ENCODE measurements at places on chromosomes 7 and 10.

DNA sequence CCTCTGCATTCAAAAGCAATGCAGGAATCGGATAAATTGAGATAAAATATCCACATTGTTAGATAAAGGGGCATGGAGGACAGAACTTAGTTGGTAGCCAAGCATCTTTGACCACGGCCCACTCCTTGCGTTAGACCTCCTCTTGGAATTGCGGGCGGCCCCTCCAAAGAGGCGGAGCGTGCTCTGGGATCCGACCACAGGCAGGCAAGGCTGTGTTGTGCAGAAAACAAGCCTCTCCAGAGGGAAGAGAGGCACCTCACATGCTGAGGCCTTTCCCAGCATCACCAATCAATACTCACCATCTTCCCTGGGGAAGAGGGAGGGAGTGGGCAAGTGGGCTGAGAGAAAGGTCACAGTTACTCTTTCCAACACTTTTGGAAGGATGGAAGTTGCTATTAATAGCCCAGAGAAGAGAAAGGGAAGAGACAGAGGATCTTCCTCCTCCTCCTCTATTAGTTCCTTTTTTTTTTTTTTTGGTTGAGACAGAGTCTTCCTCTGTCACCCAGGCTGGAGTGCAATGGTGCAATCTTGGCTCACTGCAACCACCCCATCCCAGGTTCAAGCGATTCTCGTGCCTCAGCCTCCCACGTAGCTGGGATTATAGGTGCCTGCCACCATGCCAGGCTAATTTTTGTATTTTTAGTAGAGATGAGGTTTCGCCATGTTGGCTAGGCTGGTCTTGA lies 49.7 kb upstream of the NRF1 start:
- DNase-seq: no peak

DNA sequence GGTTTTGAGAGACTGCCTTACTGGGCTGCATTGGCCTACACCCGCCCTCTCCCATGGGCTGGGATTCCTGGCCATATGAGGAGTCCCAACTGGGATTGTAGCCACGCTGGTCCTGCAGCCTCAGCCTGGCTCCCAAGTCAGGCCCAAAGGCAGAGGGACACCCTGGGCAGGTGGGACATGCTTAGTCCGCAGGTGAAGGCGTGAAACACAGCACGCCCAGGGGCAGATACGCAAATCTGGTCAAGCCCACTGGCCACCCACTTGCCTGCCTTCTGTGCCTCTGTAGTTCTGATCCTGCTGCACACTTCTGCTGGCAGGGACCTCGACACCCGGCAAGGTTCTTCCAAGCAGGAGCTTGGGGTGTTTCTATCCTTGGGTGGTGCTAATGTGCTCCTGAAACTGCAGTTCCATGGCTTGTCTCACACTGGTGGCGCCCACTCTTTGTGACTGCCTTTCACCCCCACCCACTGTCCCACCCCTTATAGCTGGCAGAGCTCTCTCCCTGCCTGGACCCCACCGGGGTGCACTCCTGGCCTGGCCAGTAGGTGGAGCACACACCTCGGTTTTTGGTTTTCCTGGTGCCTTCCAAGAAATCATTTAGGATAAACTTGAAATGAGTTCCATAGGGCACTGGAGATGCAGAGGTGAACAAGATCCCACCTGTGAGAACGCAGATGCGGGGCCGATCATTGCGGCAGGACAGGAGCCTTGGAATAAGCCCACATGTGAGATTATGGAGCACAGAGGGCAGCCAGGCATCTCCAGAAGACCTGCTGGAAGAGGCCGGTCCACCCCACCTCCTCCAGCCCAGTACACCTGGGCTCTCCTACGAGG lies 47.9 kb downstream of the MKI67 start:
- DNase-seq: peak; percentile 17

GRCh38 chr7:116731445-116732335 lies 59.7 kb downstream of the MET start:
- DNase-seq: no peak

DNA sequence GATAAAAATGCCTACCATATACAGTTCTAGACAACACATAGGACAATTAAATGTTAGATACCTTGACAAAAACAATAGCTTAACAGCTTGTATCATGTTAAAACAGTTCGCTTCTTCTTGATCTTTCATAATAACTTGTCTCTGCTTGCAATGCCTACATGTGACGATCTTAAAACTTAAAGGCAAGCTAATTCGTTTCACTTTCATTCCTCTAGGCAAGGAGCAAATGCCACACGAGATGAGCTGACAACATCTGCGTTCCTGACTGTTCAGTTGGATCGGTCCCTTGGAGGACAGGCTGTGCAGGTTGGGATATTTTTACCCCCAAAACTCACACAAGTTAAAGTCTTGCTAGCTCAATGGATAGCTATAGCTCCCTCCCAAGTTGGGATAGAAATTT lies 51.6 kb upstream of the ARL4A start:
- no peak for DNase-seq

GRCh38 chr10:70575874-70576802 lies 26.4 kb downstream of the PRF1 start:
- DNase-seq: peak; percentile 51

GRCh38 chr10:127254276-127254675 lies 57.9 kb upstream of the INSYN2A start:
- no peak for DNase-seq

DNA sequence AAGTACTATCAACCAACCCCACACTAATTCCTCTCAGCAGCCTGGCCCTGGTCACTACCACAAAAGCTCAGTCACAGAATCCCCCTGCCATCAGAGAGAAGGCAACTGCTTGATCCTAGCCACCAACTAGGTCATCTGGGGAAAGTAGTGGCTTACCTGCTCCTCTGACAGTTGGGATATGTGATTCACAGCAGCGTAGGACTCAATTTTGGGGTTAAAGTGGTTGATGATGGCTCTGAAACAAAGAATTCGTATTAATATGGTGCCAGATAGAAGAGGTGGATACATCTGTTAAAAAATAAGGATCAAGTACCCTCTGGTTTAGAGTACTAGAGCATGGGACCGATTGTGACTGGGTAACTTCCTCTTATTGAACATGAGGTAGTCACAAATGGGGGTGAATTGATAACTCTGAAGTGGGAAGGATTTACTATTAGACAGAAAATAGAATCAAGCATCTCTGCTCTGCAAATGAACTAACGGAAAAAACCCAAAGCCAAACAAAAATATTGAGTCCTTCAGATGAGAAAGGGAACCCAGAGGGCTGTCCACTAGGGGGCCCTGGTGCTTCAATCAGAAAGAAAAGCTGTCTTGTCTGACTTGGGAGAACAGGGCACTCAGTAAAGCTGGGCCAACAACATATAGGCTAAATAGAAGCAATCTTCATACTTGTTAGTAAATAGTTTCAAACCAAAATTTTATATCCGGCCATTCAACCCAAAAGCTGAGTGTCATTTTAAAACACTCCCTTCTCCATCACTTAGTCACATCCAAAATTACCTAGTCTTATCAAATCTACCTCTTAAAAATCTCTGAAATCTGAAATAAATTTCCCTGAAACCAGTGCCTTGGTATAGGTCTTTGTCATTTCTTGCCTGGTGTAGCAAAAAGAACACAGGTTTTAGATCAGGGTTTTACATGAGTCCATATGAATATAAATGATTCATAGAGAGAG lies 45.9 kb upstream of the KCNIP2 start:
- DNase-seq: peak; percentile 74

DNA sequence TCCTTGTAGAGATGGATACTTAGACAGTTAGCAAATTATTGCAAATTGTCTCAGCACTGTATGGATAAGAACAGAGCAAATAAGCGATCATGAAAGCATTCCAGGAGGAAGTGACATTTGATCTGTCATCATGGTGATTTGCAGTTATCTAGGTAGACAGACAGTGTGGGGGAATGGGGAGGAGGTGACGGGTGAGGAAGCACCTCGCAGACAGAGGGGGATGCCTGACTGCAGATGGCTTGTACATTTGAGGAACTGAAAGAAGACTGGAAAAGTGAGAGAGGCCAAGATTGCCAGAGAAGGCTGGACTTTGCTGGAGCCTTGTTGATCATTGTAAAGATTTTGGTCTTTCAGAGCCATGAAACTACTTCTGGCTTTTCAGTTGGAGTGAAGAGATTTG lies 318.2 kb upstream of the CELF2 start:
- peak; percentile 92 for DNase-seq

DNA sequence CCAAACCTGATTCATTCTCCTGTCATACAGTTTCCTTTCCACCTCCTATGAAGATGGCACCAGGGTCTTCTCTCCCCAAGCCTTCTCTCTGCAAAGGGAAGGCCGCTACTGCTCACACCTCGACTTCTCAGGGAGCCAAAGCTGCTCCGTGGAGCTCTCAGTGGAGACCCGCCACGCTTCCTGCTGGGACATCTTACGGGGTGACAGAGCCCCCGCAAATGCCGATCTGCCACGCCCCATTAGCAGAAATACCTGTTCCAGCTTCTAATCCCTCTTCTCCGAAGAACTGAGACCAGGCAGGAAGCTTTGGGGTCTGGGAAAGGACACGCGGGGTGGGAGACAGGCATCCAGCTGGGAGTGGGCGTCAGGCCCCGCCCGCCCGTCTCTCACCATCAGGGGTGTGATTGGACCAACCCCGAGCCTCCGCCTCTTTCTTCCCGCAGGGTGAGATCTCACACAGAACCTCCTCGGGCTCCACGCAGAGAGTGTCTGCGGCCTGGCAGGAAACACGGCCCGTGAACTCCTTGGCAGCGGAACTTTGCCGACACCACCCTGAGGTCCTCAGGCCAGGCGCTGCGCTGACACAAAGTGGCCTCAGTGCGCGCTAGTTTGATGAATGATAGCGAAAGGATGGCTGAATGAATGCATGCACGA lies 12.0 kb upstream of the CALML5 start:
- DNase-seq: no peak

GRCh38 chr10:131609176-131609575 lies 291.6 kb upstream of the PPP2R2D start:
- no peak for DNase-seq

GRCh38 chr7:837001-837400 lies 4.7 kb downstream of the SUN1 start:
- no peak for DNase-seq

DNA sequence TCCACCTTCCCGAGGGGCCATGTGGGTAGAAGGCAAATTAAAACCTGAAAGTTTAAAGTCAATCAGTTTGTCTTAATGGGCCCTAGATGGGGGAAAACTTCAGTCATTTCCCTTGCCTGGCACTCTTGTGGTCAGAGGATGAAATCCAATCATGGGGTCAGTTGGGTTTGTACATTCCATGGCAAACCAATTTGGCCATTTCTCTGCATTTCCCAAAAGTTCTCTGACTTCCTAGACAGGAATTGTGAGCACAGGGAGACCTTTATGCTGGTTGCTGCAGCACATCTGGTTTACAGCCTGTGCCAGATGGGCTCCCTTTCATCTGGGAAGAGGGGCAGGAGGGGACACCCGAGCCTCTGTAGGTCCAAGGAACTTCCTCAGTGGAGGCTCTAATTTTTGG lies 113.0 kb downstream of the CYP26A1 start:
- no peak for DNase-seq

DNA sequence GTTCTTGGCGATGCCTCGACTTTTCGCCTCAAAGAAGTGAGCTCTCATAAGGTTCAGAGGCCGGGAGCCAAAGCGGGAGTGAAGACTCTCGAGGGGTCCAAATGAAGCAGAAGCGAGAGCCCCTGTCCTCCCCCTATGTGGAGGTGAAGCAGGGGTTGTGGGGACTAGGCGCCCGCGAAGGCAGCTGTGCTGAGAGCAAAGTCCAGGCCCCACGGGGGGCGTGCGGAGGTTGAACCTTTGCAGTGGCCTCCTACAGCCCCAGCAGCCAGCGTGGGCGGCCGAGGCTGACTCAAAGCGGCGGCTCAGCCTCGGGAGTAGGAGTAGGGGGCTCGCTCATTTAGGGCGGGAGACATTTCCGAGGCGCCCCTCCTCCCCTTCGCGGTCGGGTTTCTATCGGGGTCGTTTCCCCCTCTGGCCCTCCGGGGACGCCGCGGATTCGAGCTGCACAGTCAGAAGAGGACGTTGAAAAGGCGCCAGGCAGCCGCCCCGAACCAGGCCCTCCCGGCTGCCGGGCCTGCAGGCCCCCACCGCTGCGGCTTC lies 553 bp upstream of the ADD3 start:
- DNase-seq: peak; percentile 74

- DNase-seq: no peak
Observed at GRCh38 chr10:132464256-132465192, 67.5 kb downstream of the PWWP2B start.

DNA sequence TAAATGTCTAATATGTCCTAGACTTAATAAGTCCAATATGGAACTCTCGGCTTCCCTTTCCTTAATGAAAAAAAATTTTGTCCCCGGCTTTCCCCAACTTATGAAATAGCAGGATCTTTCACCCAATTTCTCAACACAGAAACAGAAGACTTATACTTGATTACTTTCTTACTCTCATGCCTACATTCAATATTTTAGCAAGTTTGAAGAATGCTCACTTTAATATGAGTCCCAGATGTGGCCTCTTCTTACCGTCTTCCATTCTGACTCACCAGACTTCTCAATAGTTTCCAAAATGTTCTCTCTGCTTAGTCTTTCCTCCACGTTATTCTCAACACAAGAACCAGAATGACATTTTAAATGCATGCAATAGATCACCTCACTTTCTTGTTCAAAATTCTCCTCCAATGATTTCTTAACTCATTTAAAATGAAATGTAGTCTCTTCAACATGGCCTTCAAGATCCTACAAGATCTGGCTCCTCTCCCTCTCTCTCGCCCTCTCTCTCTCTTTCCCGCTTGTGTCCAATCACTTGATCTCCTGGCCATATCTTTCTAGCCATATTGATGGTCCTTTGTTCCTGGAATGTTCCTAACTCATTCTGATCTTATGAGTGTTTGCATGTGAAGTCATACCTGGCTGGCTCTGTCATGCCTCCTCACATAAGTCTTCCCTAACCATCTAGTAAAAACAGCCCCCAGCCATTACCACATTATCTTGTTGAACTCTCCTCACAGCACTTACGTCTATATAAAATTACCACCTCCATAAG lies 119.7 kb upstream of the FAM3C start:
- DNase-seq: no peak

Measured in NCI-H146 (cell line).